M059J (cell line): ENCODE measurements at places on chromosomes 11 and 22. TPM values are rescaled to one million over a fixed set of nuclear protein-coding genes. Genes with fewer than 3 reads are reported as not detected.

DNA sequence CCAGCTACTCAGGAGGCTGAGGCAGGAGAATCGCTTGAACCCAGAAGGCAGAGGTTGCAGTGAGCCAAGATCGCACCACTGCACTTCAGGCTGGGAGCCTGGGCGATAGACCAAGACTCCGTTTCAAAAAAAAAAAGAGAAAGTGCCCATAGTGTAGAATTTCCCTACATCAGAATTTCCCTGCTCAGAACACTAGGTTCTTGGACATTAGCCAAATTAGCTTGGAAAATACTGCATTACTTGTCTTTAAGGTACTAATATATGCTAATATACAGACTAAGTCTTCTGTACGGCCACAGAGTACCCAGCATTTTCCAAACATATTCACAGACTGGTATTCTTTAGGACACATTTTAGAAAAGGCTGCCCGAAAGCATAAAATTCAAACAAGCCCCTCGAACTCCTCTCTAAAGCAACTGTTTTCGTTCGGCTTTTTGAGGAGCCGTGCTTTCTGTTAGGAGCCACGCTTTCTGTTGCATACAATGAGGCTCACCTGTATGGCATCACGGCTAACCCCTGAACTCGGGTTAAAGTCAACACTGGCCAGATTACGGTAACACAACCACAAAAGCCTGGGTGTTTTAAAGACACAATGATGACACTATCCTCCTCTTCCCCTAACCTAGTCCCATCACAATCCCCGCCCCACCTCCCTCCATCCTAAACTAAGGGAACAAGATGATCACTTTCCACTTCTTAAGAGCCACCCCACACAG is 18.4 kb downstream of the TNKS1BP1 start:
- DNase-seq, result no peak

GRCh38 chr11:128595221-128595620 is 7.9 kb upstream of the ETS1 start:
- DNase-seq, result peak; percentile 61

GRCh38 chr22:50576070-50576469 is 2.2 kb downstream of the CPT1B start:
- peak; percentile 49 for DNase-seq

DNA sequence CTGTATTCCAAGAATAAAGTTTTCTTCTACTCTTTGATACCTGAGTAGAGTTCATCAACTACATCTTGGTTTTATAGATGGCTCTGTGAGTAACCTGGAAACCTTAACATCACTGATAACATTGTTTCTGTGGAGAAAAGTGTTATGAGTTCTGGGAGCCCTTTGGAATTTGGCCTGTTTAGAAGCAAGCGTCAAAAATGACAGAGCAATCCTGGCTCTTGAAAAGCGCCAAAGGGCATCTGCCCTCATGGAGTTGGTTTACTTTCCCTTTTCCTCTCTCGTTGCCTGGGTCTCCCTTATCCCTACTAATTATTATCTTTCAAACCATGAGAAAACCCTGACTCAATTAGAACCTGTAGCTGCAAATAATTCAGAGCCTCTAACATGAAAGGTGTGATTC is 140.1 kb downstream of the DBX1 start:
- no peak for DNase-seq

DNA sequence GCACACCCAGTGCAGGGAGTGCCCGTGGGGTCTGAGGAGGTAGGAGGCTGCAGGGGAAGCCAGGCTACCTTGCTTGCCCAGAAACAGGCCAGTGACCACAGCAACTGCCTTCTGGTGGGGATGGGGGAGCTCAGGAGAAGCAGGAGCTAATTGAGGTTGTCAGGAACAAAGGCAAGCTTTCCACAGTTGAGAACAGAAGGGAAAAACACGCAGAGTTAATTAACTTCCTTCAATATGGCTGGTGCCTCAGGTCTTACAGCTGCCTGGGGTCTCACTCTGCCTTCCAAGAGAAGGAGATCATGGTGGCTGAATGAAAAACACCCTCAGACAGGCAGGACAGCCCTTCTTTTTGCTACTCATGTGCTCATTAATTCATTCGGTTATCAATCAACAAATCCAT is 127.9 kb upstream of the SYT13 start:
- no peak for DNase-seq

- DNase-seq, result no peak
These were observed 17.5 kb upstream of the CDKN1C start for GRCh38 chr11:2902784-2903671.

DNA sequence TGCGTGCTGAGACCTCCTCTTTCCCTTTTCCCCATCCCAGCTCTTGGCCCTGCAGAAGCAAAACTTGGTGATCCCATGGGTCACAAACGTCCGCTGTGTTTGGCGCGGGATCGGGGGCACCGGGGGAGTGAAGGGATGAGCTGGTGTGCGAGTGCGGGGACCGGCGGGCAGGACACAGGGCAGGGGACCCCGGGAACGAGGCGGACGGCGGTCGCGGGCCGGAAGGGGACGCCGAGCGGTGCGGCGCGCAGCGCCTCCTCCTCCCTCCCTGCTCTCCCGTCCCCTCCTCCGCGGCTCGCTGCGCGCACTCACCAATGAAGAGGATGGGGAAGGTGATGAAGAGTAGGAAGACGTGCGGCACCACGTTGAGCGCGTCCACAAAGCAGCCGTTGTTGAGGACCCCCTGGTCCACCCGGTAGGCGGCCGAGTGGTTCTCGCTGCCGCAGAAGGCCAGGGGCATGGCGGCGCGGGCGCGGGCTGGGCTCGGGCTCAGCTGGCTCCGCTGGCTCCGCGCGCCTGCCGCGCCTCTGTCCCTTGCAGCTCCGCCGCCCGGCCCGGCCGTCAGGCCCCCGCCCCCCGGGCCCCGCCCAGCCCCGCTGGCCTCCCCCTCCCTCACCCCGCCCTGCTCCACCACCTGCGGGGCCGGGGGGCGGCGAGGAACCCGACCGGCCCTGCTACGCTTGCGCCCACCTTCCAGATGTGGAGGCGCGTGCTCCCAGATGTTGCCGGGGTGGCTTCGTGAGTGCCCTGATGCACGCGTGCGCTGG is at the start of gene ABCC8:
ABCC8 (minus strand) TSS at position 529 of the 767 bp plus-strand sequence; CDS start at position 460, 69 bp downstream.
- no peak for DNase-seq

Gene APOC3
- total RNA-seq, result not detected in 2 replicates

Gene PAX6
- total RNA-seq, result 30.6 and 36.2 TPM in 2 replicates

Gene ANO5
- total RNA-seq, result 0.02 TPM in 1 of 2 replicates, not detected in the other

Gene MIOX
- not detected in 2 replicates for total RNA-seq

Gene SLC22A8
- total RNA-seq, result not detected in 2 replicates
